HTR-8/SVneo (cell line): ENCODE measurements at places on chromosomes 3 and 15.

DNA sequence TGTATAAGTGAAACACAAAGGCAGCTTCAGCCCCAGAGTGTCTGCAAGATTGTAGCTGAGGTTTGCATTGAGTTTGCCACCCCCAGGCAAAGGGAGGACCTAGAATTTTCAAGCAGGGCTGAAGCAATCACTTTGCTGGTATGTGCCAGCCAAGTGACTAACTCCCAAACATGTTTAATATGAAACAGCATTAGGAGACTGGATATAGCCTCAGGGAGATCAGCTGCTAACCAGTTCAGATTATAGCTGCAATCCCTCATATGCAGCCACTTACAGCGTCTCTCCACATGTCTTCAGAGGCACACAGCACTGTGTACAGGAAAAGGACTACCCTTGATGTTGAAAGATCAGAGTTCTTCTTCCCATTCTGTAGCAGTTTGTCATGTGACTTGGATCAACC is 38.4 kb upstream of the PPP2R3A start:
- peak; percentile 56 for DNase-seq

DNA sequence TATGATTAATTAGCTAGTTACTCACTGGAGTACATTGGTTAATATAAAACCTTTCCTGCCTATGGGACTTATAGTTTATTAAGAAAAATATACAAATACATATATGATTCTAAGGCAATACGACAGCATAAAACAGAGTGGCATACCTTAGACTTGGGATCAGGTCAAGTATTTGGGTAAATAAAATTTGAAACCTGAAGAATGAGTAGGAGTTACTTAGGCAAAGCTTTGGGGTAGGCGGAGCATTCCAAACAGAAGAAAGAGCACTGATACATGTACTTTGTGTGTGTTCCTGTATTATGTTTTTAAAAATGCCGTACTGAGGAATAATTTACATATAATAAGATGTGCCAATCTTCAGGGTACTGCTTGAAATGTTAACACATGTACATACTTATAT is 15.1 kb downstream of the ZPLD1 start:
- DNase-seq: no peak

DNA sequence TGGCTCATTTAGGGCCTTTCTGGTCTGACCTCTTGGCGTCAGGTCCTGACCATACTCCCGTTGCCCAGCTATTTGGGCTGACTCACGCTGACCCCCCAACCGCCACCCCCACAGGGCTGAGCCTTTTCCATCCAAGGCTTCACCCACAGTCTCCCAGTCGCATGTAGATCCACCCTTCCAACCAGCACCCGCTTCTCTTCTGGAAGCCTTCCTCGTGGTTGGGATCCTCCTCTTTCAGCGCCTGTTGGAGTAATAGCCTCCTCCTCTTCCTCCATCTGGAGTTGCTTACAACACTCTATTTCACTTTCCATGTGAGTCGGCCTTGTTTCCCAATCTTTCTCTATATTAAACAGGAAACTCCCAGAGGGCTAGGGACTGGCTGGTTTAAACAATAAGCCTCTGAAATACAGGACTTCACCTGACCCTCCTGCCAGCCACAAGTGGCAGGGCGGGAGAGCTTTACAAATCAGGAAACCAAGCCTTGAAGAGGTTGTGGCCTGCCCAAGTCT is 2.1 kb upstream of the ALAS1 start:
- no peak for DNase-seq

DNA sequence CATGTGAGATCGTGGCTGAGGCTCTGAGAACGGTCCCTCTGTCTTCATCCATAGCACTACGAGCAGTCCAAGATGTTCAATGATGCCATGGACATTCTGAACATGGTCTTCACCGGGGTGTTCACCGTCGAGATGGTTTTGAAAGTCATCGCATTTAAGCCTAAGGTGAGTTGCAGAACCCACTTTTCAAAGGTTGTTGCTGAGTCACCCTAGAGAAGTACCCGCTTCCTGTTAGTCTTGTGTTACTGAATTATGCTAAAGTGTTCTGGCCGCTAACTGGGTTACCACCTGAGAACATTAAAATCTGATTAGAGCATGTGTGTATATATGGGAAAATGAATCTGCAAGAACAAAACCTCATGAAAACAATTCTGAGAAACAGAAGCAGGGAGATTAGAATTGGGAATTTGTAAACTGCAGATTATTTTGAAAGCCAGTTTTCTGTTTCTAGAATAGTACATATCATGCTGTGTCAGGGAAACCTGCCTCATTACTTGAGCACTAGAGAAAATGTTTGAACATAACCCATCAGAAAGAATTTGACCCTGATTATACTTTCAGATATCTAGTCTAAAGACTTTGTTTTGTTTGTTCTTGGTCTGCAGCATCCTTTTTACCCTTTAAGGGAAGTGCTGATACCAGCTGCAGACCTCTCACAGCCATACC is 92.6 kb downstream of the CHDH start:
- no peak for DNase-seq

DNA sequence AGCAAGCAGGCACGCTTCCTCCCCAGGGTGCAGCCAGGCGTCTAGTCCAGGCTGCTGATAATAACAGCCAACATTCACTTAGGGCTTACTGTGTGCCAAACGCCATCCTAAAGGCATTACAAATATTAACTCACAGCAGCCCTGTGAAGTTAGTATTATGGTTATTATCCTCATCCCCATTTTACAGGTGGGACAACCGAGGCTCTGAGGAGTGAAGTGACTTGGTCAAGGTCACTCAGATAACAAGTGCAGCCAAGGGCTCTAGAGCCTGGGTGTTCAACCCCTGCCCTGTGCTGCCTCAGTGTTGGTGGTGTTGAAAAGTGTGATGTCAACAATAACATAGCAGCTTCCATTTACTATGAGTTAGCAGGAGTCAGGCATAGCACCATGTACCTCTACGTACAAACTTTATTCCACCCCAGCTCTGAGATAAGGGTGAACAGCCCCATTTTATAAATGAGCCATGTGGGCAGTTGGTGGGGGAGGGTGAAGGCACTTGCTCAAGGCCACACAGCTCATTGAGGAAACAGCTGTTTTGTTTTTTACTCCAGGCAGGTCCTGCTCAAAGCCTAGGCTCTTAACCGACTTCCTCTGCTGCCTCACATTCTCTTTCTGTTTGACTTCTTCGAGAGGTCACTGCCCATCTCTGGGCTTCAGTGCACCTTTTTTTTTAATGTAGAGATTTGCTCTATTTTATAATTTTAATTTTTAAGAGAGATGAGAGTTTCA is 24.0 kb upstream of the TRH start:
- DNase-seq: no peak
